Calu3 (cell line): ENCODE measurements at places on chromosomes 2 and 18. TPM values are rescaled to one million over a fixed set of nuclear protein-coding genes. Genes with fewer than 3 reads are reported as not detected.

The NOSTRIN gene
- 12.5 and 18.4 TPM in 2 replicates for total RNA-seq

- no peak for DNase-seq
These were observed 8.6 kb upstream of the C2orf42 start for GRCh38 chr2:70199320-70199864.

DNA sequence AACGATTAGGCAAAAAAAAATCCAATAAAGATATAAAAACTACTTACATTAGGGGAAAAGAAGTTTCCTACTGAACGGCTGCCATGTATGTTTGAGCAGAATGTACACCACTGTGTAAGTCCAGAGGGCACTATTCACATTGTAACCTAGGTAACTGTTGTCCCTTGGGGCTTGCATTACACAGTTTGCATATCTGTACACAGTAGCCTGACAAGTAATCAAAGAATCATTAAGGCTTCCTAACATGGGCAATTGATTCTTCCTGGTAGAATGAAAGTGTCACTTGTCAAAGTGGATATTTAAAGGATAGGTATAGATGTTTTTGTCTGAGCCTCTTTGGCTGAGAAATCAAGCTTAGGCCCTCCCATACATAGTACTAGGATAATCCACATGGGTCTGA is 39.1 kb downstream of the PLEK start:
- DNase-seq, result no peak

The ALPI gene
- not detected in 2 replicates for total RNA-seq

DNA sequence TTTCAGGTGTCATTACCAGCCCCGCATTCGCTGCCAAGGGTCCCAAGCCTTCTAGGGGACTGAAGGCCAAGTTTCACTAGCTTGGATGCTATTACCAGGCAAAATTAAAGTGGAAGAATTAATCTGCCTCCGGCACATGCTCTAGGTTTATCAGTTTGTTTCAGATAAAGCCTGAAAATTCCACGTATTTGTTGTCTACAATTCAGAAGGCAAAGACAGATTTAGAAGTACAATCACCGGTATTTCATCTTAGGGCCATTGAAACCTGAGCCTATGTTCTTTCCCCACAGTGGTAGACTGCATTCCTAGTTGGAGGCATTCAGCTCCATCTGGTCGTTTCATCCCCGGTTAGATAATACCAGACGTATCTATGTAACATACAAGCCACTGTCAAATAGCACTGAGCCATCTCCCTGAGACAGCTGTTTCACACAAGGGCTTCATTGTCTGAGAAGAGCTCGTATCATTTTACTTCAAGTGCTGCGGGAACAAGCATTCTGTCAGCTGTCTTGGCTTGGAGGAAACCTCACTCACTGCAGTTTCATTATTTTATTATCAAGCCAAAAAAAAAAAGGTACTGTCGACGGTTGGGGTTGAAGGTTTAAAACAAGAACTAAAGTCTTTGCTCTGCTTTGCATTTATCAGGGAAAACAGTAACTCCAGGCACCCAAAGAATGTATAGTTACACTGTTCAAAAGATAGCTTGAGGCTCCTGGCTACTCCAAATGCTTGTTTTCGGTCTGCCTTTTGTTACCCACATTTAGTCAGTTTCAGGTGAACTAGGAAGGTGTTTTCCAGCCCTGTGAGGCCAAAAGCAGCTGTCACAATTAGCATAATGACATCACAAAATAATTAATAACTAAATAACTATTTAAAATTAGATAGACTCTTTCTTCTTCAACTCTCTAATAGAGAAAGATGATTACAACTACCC is 76.7 kb downstream of the TGIF1 start:
- DNase-seq, result no peak

The CMPK2 gene
- total RNA-seq, result 26.6 and 76.6 TPM in 2 replicates

The CCDC141 gene
- total RNA-seq, result 0.07 and 0.34 TPM in 2 replicates

The HOXD8 gene
- not detected in 2 replicates for total RNA-seq

DNA sequence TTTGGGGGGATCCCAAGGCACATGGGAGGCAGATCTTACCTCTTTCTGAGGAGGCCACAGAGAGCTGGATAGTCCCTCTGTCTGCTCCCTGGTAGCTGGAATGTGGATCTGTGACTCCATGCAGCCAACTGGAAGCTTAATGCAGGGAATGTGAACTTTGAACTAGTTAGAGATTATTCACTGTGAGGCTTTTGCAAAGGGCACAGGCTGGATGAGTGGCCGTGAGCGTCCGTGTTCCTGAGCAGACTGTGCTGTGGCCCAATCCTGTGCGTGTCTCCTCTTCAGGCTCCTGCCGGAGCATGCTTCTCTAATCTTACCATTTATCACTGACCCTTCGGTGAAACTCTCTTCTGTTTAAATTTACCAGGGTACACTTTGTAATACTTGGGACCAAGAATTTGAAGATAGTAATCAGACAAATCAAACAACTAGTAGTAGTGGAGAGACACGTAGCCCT is 187.6 kb downstream of the PTPRM start:
- DNase-seq, result no peak

DNA sequence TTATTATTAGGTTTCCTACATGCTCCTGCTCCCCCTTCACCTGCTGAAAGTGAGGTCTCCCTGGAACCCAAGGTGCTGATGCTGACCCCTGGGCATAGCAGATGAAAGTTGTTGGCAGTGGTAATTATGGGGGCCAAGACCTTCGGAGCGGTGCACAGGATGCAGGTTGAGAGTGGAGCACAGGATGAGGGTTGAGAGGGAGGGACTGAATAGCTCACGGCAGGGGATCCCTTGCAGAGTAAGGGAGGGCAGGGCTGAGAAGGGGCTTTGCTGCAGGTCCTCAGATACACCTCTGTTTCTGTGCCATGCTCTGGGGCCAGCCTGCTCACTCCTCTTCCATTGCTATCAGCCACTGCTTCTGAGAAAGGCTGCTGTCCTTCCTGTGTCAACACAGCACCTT is 163.3 kb downstream of the FHOD3 start:
- no peak for DNase-seq

The DRC1 gene
- total RNA-seq, result not detected in 2 replicates

- DNase-seq, result peak; percentile 67
These were observed 301.4 kb downstream of the PDE11A start for GRCh38 chr2:177771191-177771590.

DNA sequence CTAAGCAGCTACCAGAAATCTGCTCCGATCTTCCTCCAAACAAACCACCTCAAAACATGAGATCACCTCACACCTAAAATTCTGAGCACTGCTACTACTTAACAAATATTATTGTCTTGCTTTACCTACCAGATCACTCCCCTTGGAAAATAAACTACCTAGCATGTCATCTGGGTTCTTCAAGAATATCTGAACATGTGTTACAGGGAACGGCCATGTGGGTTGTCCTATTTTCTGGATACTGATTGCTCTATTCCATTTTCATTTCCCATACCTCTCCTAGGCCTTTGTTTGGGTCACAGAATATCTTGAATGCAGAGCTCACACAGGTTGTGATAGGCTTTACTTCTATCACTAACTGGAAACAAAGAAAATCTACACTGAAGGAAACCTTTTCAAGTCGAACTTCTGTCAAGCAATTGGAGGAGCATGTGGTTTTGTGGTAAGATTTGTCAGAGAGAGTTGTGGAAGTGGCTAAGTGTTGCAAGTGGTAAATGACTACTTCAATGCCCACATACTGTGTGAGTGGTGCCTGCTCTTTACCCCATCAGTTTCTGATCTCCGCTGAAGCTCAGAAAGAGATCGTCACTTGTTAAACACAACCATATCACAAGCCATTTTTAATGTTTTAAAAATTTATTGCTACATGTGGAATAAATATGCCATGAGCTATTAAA is 739.1 kb upstream of the ZEB2 start:
- DNase-seq, result no peak

GRCh38 chr2:108243566-108243965 is 3.8 kb downstream of the SULT1C3 start:
- no peak for DNase-seq

- DNase-seq, result no peak
These were observed 208.0 kb downstream of the GALR1 start for GRCh38 chr18:77457681-77458080.

The OTX1 gene
- total RNA-seq, result 7.1 and 8.3 TPM in 2 replicates

- no peak for DNase-seq
These were observed 403 bp downstream of the PNO1 start for GRCh38 chr2:68158134-68158447.

- no peak for DNase-seq
These were observed 69.0 kb downstream of the TPO start for GRCh38 chr2:1482253-1482675.

The RNF103 gene
- 33.3 and 34.1 TPM in 2 replicates for total RNA-seq

- no peak for DNase-seq
These were observed 149.0 kb downstream of the GLI2 start for GRCh38 chr2:120884472-120885290.

The CGREF1 gene
- total RNA-seq, result 3.7 and 9.3 TPM in 2 replicates
